ENCODE measurements at places on chromosomes 2 and 18.

GRCh38 chr2:236826606-236827156 is 257.1 kb downstream of the ACKR3 start:
- DNase-seq: no peak

DNA sequence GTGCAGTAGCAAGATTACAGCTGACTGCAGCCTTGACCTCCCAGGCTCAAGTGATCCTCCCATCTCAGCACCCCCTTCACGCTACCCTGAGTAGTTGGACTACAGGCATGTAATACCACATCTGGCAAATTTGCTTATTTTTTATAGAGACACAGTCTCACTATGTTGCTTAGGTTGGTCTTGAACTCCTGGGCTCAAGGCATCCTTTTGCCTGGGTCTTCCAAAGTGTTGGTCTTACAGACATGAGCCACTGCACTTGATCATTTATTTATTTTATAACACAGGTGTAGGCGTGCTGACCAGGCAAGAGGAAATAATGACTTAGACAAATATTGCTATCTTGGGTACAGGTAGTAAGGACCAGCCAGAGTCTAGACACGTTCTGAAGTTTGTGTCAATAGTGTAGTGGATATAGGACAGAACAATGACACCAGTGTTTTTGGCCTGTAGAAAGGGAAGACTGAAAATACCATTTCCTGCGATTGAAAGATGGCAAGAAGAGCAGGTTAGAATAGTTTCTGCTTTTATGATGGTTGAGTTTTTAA is 71.0 kb upstream of the THUMPD2 start:
- DNase-seq: no peak

- no peak for DNase-seq
These were observed 352.5 kb upstream of the EPHA4 start for GRCh38 chr2:221924576-221924975.

GRCh38 chr2:189719571-189719970 is 43.0 kb downstream of the OSGEPL1 start:
- DNase-seq: no peak

DNA sequence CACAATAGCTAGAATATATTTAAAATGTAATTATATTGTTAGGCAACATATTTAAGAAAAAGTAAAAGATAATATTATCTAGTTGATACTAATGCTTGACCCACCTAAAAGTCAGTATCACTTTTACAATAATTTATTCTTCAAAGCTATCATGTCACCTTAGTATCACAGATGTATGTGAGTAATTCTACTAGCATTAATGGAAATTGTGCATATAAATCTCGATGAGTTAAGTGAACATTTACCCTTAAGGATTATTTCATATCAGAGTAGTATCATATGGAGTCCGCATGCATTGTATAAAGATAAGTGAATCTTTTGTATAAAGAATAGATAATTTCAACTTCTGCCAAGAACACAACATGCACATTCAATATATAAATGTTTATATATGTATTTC is 103.4 kb downstream of the AGPS start:
- DNase-seq: no peak

- DNase-seq: no peak
These were observed 16.0 kb downstream of the LRRTM1 start for GRCh38 chr2:80288576-80288975.

GRCh38 chr18:31498574-31499524 is 872 bp downstream of the DSG2 start:
- no peak for DNase-seq

DNA sequence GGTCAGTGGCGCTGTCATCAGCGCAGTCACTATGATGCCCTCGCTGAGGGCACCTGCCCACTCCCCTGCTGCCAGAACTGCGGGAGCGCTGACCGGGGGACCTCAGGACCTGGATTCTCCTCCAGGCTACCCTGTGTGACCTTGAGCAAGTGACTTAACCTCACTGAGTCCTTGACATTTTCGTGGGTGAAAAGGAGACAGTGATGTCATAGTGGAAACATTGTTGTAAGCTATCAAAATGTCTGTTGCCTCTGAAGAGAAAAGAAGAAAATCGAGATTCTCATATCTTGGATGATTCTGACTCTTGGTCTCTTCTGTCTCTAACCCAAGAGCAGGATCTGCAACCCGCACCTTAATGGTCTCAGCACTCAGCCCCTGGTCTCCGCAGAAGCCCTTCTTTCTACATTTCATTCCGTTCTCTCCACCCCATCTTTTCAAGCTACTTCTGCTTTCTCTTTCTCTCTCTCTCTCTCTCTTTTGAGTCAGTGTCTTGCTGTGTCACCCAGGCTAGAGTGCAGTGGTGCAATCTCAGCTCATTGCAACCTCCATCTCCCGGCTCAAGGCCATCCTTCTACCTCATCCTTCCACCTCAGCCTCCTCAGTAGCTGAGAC is 978 bp upstream of the TUBA4A start:
- DNase-seq: no peak

GRCh38 chr2:220434385-220434784 is 807.0 kb downstream of the SLC4A3 start:
- no peak for DNase-seq

DNA sequence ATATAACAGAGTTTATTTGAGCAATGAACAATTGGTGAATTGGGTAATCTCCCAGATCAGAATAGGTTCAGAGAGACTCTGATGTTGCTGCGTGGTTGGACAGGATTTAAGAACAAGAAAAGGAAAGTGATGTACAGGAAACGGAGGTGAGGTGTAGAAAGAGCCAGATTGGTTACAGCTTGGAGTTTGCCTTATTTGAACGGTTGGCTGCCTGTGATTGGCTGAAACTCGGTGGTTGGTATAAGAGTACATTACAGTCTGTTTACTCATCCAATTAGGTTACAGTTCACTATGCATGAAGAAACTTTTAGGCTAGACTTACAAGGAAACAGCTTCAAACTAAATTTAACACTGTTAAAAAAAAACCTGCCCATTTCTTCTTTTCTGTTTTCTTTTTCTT is 68.0 kb upstream of the CABLES1 start:
- no peak for DNase-seq

GRCh38 chr2:139940686-139941085 is 1160.5 kb upstream of the NXPH2 start:
- DNase-seq: no peak

DNA sequence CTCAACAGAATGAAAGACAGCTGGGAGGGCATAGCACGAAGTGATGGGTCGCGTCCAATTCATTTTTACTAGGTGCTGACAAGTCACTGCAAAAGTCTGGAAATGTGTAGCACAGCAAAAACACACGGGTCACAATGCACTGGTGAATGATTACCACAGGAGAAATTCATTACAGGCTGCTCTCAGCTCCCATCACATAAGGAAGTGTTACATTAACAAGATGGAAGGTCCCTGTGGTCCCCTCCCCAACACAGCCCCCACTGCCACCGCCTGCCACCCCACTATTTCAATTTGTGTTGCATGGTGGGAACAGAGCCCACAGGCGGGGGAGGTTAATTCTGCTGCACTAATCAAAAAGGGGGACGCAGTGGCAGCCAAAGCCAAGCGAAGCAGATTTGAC is 122.8 kb downstream of the NRP2 start:
- DNase-seq: no peak

- DNase-seq: no peak
These were observed 364.4 kb upstream of the CYRIA start for GRCh38 chr2:17030047-17030446.

DNA sequence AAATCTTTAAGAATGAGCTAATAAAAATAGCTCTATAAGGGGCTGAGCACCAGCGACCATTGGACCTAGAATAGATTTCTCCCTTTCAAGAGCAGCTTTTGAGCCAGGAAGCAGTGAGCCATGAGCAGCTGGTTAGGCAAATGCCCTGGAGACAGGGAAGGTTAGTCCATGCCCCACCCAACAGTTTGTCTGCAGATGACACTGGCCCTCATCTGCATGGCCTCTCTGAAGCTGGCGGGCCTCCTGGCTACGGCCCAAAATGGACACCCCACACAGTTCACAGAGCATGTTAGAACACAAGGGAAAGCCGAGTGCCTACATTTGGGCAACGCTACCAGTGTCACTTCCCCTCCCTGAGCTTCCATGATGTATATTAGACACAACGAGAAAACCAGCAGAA is 201.1 kb downstream of the MGAT5 start:
- no peak for DNase-seq

GRCh38 chr2:100136310-100136709 is 6.1 kb downstream of the AFF3 start:
- DNase-seq: no peak

GRCh38 chr2:174977364-174977763 is 27.8 kb downstream of the CHN1 start:
- no peak for DNase-seq

DNA sequence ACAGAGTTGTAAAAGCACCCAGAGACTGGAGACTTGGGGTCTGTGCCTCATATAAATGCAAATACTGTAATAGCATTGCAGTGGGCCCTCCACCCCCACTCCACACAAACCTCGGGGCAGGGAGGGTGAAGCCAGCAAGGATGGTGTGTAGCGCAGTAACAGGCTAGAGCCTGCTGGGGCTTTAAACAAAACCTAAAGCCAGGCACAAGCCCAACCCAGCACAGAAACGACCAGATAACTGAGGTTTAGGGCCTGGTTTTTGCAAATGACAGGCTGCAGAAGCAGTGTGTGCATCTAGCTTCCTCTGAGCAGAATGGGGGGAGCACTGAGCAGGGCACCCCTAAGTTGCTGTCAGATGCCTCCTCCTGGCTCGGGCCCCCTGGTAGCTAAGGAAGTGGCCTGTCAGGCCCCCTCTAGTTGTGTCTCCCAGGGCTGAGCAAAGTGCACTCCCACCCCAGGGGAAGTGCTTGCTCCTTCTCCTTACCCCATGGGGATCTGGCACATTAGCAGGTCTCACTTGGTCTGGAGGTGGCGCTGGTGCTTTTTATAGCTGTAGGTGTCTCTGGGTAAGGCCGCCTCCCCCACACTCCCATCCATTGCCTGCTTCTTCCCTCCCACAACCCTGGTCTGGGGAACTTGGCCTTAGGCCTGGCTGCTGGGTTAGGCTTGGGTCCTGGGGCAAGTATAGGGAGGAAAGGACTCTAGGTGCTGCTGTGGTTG is 135.1 kb downstream of the CELF4 start:
- DNase-seq: no peak

GRCh38 chr2:98157557-98157956 is 70.6 kb downstream of the VWA3B start:
- no peak for DNase-seq

DNA sequence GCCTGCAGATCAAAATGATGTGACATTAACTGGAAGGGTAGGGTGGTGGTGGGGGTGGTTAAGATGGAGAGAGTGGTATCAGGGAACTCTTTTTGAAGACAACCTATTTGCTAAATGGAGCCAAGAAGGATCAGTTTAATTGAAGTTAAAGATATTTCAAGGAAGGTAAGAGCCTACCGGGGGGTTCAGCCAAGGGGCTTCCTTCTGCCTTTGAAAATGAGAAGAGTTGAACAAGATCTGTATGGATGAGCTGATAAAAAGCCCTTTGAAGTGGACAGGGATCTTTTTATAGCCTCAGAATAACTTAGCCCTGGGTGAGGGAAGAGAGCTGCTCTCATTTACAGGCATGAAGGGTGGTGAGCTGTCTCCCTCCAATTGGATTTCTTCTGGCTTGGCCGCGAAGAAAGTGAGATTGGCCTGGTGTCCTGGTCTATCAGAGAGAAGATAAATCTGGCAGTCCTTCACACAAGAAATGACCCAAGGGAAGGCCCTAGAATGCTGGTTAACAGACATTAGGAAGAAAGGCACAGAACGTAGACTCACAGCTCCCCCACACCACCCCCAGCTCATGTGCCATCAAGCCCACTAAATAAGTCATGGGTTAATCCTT is 439.8 kb downstream of the TNS1 start:
- no peak for DNase-seq

GRCh38 chr2:241860184-241861078 is 1.7 kb upstream of the PDCD1 start:
- no peak for DNase-seq

- no peak for DNase-seq
These were observed 309.8 kb downstream of the ERBB4 start for GRCh38 chr2:212228743-212229171.

DNA sequence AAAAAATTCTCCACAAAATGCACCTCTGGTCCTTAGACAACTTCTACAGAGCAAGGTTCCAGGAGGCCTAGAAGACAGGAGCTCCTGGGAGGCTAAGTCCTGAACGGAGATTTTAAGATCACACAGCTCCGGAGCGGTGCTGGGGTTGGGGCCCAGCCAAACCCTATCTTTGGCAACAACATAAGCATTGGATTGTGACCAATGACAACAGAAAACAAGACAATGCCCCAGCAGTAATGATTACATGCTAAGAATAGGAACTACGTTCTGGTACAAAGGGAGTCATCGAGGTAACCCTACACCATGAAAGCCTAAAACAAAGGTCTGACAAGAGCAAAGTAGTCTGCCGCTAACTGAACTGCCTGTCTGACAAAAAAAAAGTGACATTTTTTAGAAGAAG is 171.2 kb downstream of the CMPK2 start:
- no peak for DNase-seq

GRCh38 chr2:216802516-216803215 is 57.2 kb downstream of the TNP1 start:
- DNase-seq: no peak

DNA sequence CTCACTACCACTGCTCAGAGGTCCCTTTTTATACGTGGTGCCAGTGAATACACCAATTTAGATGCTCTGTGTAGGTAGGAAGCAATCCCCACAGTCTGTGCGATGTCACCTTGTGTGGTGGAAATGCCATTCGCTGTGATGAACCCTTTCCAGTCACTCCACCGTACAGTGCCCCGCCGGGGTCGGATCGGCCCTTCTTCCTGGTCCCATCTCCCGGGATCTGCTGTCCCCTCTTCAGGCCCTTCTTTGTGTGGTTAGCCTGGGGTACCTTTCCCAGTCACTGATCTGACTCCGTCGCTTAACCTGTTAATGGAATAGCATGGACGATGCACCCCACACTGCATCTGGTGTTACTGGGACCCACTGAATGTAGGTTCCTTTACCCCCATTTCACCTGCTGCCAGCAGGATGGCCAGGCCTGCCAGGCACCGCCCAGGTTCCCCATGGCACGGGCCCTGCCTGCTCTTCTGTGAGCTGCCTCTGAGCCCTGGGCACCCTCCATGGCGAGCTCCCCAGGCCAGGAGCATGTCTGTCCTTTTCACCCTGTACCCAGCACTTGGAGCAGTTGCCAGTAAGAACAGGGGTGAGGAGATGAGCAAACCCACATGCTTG is 18.0 kb downstream of the TWIST2 start:
- no peak for DNase-seq

- peak; percentile 1 for DNase-seq
These were observed 6.5 kb downstream of the CYP26B1 start for GRCh38 chr2:72141032-72141645.

DNA sequence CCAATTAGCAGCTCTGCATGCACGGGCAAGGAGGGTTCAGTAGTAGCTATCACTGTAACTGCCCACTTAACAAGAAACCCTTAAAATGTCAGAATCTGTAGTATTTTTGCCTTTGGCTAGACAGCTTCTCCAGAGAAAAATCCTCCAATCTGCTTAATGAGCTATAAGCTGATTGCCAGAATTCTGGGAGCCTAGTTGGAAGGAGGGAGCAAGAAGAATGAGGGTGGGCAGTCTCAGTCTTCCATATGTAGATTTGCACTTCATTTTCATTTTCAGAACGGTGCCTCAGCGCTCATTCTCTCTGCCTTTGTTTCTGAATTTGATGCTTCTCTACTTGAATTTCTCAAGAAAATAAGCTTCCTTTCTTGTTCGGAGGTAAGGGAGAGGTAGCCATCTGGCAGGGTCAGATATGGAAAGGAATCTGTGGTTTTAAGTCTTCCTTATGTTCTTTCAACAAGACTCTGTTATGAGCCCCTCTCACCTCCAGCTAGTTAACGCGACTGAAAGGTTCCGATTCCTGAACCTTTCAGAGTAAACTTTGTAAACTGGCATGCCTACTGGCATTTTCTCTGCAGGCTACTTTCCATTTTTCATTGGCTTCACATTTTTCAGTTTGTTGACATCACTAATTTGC is 53.5 kb downstream of the HNRNPLL start:
- DNase-seq: no peak
